Stimulated activated CD4-positive, alpha-beta T cell treated with anti-CD3 and anti-CD28 coated beads, Interleukin-1b, Interleukin-23, amount 100 ng/mL, for 48 hours (primary cell): ENCODE measurements at places on chromosomes 11 and 22.

DNA sequence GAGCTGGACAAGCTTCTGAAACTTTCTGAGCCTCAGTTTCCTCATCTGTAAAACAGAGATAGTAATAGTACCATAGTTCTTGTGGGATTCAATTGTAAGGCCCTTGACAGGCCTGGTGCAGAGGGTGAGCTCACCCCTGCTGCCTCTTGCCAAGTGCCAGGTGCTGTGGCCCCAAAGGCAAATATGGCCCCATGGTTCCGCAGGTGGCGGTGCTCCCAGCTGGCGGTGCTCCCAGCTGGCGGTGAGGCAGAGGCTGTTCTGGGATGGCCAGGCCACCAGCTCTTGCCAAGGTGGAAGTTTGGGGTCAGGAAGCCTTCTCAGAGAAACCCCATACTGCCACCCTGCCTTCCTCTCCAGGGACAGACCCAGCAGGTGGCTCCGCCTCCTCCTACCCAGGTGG is 8.8 kb downstream of the NPTXR start:
- no peak for DNase-seq

- DNase-seq = no peak
Observed at GRCh38 chr22:23180301-23180892, at the start of gene BCR. Gene BCR, plus strand, starts transcription at chr22:23180509. Its CDS starts 452 bp downstream, at chr22:23180961.

GRCh38 chr11:71201936-71202597 is 50.3 kb downstream of the SHANK2 start:
- no peak for DNase-seq

DNA sequence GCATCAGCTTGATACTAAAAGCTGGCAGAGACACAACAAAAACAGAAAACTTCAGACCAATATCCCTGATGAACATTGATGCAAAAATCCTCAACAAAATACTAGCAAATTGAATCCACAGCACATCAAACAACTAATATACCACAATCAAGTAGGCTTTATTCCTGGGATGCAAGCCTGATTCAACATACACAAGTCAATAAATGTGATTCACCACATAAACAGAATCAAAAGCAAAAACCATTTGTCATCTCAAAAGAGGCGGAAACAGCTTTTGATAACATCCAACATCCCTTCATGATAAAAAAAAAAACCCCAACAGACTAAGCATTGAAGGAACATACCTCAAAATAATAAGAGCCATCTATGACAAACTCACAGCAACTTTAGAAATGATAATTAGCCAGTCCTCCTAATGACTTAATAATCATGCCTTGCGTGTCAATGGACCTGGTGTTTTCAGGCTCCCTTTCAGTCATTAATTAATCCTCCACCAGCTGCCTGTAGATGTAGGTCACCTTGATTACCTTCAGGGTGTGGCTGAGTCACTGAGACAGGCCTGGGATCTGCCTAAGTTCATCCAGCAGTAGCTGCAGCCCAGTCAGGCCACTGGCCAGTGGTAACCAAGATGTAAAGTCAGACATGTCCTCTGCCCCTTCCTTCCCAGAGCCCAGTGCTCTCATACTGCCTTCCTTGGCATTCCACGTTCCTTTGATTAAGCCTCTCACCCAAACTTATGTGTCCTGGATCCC is 109.8 kb downstream of the EHF start:
- no peak for DNase-seq

DNA sequence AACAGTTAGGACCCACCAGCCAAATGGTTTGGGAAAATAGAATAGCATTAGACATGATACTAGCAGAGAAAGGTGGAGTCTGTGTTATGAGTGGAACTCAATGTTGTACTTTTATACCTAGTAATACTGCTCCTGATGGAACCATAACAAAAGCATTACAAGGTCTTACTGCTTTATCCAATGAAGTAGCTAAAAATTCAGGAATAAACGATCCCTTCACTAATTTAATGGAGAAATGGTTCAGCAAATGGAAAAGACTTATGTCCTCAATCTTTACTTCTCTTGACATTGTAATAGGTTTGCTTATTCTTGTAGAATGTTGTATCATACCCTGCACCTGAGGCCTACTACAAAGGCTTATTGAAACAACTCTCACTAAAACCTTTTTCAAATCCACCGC is 50.2 kb downstream of the ZNF280B start:
- DNase-seq = no peak

- DNase-seq = peak; percentile 72
Observed at GRCh38 chr11:75536786-75537641, 11.3 kb upstream of the GDPD5 start.

DNA sequence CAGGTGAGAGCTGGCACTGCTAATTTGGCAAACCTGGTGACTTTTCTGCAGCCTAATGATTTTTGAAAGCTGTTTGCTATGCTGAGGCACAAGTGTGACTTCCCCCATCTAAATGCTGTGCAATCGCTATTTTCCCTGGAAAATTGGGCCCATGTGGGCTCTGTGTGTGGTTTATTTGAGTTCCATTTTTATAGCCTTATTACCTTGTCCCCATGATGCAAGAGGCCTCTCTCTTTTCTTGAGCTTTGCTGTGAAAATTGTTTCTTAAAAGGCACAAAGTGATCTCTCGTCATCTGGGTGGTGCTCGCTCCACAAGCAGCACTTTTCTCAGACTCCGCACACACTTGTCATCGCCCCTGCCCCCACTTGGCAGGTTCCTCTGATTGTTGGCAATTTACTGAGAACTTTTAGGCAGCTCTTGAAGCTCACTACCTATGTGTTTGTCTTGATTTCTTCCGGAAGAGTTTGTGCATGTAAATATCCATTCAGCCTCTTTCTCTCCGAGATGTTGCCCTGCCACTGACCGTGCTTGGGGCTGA is 24.9 kb downstream of the BMAL1 start:
- no peak for DNase-seq

DNA sequence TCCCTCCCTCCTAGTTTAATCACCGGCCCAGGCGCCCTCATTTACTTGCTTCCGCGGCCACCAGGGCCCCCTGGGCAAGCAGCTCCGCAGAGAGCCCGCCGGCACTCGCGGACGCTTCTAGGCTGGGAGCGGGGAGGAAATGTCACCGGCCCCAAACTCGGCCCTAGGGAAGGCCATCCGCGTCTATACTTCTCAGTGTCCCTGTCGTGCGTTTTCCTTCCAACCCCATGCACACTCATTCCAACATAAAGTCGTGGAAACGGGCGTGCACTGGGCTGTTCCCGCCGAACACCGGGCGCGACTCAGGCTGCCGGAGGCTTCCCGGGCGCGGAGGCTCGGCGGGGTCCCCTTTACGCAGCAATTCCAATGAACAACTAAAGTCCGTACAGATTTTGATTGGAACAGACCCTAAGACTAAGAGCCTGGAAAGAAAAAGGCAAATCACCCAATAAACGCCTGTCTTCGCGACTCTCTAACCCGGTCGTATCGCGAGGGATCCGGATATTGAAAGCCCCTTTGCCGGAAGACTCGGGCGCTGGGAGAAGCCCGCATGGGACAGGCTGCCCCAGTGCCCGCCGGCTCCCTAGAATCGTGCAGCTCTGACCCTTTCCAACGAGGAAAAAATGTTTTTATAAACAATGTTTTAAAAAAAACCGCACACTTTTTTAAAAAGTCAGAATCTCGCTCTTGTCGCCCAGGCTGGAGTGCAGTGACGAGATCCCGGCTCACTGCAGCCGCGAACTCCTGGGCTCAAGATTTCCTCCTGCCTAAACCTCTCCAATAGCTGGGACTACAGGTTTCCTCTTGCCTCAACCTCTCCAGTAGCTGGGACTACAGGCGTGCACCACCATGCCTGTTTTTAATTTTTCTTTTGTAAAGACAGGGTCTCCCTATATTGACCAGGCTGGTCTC is 1.3 kb upstream of the BARX2 start:
- DNase-seq = no peak

GRCh38 chr22:22461583-22461982 is 47.0 kb downstream of the ZNF280B start:
- DNase-seq = no peak
